ENCODE measurements at places on chromosomes 16 and 17.

DNA sequence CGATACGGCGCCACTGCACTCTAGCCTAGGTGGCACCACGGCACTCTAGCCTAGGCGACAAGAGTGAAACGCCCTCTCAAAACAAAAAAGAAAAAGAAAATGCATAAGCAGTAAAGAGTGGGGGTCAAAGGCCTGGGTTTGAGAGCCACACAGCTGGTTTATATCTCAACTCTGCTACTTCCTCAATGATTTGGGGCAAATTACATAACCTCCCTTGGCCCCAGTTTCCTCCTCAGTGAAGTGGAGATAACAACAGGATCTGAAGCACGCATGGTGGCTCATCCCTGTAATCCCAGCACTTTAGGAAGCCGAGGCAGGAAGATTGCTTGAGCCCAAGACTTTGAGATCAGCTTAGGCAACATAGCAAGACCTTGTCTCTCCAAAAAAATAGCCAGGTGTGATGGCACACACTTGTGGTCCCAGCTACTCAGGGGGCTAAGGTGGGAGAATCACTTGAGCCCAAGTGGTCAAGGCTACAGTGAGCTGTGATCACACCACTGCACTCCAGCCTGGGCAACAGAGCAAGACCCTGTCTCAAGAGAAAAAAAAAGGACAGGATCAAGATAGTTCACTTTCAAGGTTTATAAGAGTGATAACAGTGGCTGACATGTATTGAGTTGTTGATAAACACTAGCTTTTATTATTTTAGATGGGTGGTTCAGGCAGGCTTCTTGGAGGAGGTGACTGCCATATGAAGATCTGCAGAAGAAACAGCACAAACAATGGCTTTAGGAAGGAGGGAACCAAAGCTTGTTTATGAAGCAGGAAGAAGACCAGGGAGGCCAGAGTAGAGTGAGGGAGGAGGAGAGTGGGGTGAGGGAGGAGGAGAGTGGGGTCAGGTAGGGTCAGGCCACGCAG lies 8.5 kb upstream of the COG1 start:
- DNase-seq = no peak

- no peak for DNase-seq
Measured at GRCh38 chr16:22397931-22398330, 23.5 kb upstream of the CDR2 start.

GRCh38 chr17:64177311-64178010 lies 47.5 kb upstream of the ERN1 start:
- no peak for DNase-seq

DNA sequence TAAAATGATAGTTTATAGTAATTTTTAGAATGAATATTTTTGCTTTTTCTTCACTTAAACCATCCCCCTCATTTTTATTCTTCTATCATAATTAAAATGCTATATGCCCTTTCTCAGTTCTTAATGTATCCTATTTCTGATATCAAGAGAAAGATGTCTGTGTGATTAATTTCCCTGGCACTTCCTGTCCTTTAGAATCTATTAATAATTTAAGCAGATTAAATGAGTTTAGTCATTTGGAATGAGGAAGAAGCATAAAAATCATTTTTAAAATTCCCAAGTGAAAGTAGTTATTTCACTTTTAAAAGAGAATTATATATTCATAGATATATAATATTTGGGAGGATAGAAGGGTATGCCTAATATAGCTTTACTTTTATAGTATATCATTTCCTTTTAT lies 27.8 kb upstream of the CDR2 start:
- no peak for DNase-seq

DNA sequence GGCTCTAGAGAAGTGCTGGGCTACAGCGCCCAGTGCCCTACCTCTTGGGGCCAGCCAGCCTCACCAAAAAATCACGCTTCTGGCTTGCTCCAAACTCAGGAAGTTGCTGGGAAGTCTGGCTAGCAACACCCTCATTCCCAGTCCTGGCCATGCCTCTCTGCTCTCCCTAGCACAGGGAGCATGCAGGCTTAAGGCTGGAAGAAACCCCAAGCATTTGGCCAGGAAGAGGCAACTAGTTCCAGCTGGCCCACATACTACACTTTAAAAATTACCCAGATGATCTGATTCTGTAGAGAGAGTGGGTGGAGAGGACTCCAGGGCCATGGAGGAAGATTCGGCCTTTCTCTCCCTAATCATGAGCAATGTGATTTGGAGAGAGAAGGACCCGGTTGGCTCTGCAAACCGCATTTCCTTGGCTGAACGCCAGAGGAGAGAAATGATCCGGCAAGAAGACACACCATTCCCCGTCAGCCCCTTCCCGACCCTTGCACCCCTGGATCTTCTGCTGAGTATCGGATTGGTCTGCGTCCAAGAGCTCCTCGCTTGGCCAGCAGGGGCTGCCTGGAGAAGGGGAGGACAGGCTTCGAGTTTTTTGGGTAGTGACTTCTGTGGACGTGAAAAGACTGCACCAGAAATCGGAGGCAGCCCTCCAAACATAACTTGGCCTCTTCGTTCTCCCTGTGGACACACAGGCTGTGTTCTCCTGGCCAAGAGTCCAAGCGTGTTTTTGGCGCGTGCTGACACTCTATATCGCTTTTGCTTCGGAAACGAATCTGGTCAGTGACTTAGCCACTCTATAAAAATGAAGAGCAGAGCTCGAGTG lies 406.3 kb downstream of the WWOX start:
- DNase-seq = no peak

DNA sequence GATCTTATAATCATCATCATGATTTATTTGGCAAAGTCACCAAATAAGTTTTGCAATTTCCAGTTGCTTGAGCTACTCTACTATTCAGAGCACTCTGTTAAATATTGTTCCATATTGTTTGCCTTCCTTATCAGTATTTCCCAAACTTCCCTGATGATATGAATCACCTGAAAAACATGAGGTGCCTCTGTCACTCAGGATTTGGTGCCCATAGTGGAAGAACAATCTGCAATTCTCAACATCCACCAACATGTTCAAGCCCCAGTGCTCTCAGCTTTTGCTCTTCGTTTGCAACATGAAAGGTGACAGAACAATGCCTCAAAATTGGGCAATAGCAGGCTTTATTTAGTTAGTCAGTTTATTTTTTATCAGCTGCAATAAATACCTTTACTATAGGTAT lies 28.6 kb upstream of the WSB1 start:
- DNase-seq = no peak

DNA sequence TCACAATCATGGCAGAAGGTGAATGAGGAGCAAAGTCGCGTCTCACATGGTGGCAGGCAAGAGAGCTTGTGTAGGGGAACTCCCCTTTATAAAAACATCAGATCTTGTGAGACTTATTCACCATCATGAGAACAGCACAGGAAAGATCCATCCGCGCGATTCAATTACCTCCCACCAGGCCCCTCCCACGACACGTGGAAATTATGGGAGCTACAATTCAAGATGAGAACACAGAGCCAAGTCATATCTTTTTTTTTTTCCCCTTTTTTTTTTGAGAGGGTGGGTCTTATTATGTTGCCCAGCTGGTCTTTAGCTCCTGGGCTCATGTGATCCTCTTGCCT lies 60.0 kb downstream of the RPTOR start:
- DNase-seq = no peak

GRCh38 chr17:74631468-74632450 lies 8.2 kb upstream of the CD300E start:
- DNase-seq = no peak

DNA sequence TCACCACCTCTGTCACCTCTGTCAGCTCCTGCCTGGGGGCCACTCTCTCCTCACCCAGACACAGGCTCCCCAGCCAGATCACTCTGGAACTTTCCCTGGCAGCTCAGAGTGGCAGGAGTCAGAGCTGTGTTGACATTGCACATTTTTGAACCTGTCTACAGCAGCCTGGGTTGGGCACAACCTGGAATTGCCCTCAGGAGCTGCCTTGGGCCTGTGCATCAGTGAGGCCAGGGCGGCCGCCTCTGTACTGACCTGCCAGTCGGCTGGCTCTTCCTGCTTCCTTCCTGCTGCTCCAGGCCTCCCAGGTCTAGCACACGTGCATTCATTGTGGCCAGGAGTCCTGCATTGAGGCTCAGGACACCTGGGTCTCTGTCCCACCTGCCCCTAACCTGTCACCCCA lies 14.2 kb upstream of the TMEM11 start:
- no peak for DNase-seq

DNA sequence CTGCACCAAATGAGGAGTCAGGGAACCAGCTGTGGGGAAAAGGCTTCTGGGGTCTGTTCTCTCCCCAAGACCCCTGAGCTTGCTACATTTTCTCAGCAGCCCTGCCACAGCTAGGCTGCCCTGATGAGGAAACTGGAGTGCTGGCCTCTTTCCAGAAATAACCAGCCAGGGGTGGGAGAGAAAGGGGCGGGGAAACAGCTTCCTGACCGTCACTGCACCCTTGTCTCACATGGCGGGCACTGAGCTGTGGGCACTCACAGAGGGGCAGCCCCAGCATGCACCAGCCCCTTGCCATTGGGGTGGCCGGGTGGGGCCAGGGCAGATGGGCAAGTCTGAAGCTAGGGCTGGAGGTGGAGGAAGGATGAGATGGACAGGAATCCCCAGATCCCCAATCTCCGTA lies 2.9 kb downstream of the SRL start:
- DNase-seq = no peak

GRCh38 chr17:21078016-21078780 lies 35.4 kb upstream of the USP22 start:
- DNase-seq = no peak

GRCh38 chr17:36862116-36862920 lies 75.0 kb upstream of the LHX1 start:
- no peak for DNase-seq

GRCh38 chr17:76079956-76080767 lies 1.2 kb downstream of the ZACN start:
- DNase-seq = no peak

DNA sequence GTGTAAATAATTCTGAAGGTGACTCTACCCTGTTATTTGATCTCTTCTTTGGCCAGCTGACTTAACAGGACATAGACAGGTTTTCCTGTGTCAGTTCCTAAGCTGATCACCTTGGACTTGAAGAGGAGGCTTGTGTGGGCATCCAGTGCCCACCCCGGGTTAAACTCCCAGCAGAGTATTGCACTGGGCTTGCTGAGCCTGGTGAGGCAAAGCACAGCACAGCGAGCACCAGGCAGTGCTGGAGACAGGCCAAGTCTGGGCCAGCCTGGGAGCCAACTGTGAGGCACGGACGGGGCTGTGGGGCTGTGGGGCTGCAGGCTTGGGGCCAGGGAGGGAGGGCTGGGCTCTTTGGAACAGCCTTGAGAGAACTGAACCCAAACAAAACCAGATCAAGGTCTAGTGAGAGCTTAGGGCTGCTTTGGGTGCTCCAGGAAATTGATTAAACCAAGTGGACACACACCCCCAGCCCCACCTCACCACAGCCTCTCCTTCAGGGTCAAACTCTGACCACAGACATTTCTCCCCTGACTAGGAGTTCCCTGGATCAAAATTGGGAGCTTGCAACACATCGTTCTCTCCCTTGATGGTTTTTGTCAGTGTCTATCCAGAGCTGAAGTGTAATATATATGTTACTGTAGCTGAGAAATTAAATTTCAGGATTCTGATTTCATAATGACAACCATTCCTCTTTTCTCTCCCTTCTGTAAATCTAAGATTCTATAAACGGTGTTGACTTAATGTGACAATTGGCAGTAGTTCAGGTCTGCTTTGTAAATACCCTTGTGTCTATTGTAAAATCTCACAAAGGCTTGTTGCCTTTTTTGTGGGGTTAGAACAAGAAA lies 5.1 kb downstream of the STH start:
- DNase-seq = no peak

DNA sequence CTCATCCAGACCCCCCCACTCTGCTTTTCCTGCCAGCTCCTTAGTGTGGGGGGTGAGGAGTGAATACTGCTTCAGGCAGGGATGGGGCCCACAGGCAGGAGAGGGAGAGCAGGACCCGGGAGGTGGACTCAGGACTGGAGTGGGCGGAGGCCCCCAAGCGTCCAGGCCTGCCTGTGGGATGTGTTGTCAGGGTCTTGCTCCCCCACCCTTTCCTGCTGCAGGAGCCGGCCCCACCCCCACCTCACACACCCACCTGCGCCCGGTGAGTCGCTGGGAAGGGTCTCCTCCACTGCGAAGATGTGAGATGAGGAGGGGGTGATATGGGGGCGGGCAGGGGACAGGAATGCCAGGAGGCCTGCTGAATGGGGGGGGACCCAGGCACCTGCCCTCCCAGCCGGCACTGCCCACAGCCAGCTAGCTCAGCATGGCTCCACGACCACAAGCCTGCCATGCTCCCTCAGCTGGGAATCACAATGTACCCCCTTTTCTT lies 1.1 kb downstream of the FAM171A2 start:
- DNase-seq = no peak

All from T-helper 17 cell (primary cell).